H1 (cell line): ENCODE measurements at places on chromosomes 1 and 21. TPM values are rescaled to one million over a fixed set of nuclear protein-coding genes. Genes with fewer than 3 reads are reported as not detected.

The BMP8B gene
- total RNA-seq, result 0.37 and 0.54 TPM in 2 replicates

The INTS7 gene
- total RNA-seq, result 22.4 and 24.3 TPM in 2 replicates

The NR5A2 gene
- total RNA-seq, result 11.6 and 11.7 TPM in 2 replicates

The NUF2 gene
- total RNA-seq, result 24.1 and 28.3 TPM in 2 replicates

The S1PR1 gene
- 3.1 and 3.5 TPM in 2 replicates for total RNA-seq

The AQP10 gene
- not detected in 2 replicates for total RNA-seq

The ORC1 gene
- total RNA-seq, result 49.0 and 49.7 TPM in 2 replicates

The EPS8L3 gene
- not detected in 2 replicates for total RNA-seq

The KANK4 gene
- total RNA-seq, result 0.22 and 0.23 TPM in 2 replicates

The RGSL1 gene
- not detected in 2 replicates for total RNA-seq

The CLCA4 gene
- total RNA-seq, result not detected in 2 replicates

The FAM3B gene
- 2.0 and 3.1 TPM in 2 replicates for total RNA-seq

The FMO4 gene
- total RNA-seq, result 2.2 and 2.3 TPM in 2 replicates

The DDR2 gene
- 1.7 and 2.1 TPM in 2 replicates for total RNA-seq

The DNAJC6 gene
- 3.0 and 3.7 TPM in 2 replicates for total RNA-seq

The C8B gene
- not detected in 2 replicates for total RNA-seq

The ITGB3BP gene
- 43.3 and 49.1 TPM in 2 replicates for total RNA-seq

The F13B gene
- total RNA-seq, result not detected in 2 replicates

The SYPL2 gene
- total RNA-seq, result 1.5 and 1.7 TPM in 2 replicates

The CHD5 gene
- 0.94 and 1.8 TPM in 2 replicates for total RNA-seq

The PDZK1IP1 gene
- total RNA-seq, result not detected in 2 replicates

The CADM3 gene
- 8.3 and 8.9 TPM in 2 replicates for total RNA-seq

The CLIC6 gene
- total RNA-seq, result 1.3 and 1.6 TPM in 2 replicates

The TNN gene
- total RNA-seq, result 0.30 and 0.31 TPM in 2 replicates

The LMOD1 gene
- total RNA-seq, result 0.82 and 1.4 TPM in 2 replicates

The TSNAX gene
- total RNA-seq, result 34.0 and 37.0 TPM in 2 replicates

The CYP4Z1 gene
- not detected in 2 replicates for total RNA-seq

The TTC22 gene
- 1.1 and 1.6 TPM in 2 replicates for total RNA-seq

The SYTL1 gene
- total RNA-seq, result 6.4 and 8.8 TPM in 2 replicates

The VWA5B1 gene
- 0.78 and 2.3 TPM in 2 replicates for total RNA-seq

The INAVA gene
- 43.4 and 46.8 TPM in 2 replicates for total RNA-seq

The CTXND2 gene
- total RNA-seq, result not detected in 2 replicates

The TMPRSS15 gene
- not detected in 2 replicates for total RNA-seq

The CRABP2 gene
- total RNA-seq, result 119 TPM in 2 replicates

The F5 gene
- 0.04 TPM in 1 of 2 replicates, not detected in the other for total RNA-seq

The SERTAD4 gene
- total RNA-seq, result 3.2 and 3.3 TPM in 2 replicates

The NGF gene
- total RNA-seq, result 0.63 TPM in 1 of 2 replicates, not detected in the other

The PI4KB gene
- total RNA-seq, result 30.1 and 31.0 TPM in 2 replicates

The AGT gene
- not detected in 2 replicates for total RNA-seq

The ERI3 gene
- 81.1 and 85.7 TPM in 2 replicates for total RNA-seq

The SH2D5 gene
- total RNA-seq, result 18.3 and 18.4 TPM in 2 replicates

The LDLRAD2 gene
- 0.74 and 0.94 TPM in 2 replicates for total RNA-seq

The SEMA4A gene
- total RNA-seq, result 5.9 and 7.3 TPM in 2 replicates

The RWDD3 gene
- total RNA-seq, result 12.3 and 14.5 TPM in 2 replicates
